ENCODE measurements at places on chromosomes 6 and 20.

DNA sequence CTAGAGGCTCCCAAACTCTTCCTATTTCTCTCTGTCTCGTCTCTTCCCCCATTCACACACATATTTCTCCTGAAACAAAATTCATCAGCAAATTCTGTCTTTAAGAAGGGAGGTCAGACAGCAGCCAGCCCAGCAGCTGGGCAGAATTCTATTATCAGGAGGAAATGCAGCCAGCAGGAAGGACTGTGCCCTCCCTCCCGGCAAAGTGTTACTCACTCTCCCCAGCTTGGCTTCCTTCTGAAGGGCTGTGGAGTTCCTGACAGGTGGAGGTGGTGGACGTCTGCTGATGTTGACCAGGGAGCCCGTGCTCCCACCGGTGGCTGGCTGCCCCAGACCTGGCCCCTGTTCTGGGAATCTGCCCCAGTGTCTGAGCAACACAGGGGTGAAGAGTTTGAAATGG is 37.3 kb downstream of the KCNB1 start:
- DNase-seq: no peak
- no peaks in the 10 kb centered on the region for H3K4me1 ChIP-seq
- no peaks in the 10 kb centered on the region for H3K27me3 ChIP-seq

- H3K4me3 ChIP-seq: peak overlapping the region; percentile 78
- no peaks in the 10 kb centered on the region for H3K36me3 ChIP-seq
- H3K27ac ChIP-seq: peak overlapping the region; percentile 82
- no peaks in the 10 kb centered on the region for H3K27me3 ChIP-seq
- peaks cover 5% of the 10 kb centered on the region for H3K4me1 ChIP-seq
Measured at GRCh38 chr6:25991785-25992412, 29.3 kb downstream of the TRIM38 start.

DNA sequence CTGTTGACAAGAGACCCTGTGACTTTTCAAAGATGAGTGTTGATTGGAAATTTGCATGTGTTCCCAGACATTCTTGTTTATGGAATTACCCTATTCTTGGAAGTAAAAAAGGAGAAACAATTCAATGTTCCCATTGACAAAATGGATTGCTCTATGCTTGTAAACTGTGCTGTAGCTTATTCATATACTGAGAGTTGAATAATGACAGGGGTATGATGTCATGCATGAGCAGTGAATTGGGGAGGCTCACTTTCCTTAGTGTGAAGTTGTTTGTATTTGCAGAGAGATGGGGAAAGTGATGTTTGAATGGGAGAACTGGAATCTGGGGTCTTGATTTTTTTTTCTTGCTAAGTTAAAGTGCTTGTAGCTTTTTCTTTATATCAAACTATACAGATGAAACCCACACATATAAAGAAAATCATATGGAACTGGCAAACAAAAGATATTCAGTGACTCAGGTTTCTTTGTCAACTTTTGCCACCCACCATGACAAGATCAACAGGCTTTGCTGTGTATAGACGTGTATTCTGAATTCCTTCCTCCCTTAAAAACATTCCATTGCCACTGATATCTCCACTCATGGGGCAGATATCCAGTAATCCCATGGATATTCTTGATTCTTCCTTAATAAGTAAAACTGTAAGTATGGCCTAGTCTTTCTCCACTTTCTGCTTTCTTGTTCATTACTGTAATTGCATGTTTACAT is 97.8 kb upstream of the JAG1 start:
- no peaks in the 10 kb centered on the region for H3K4me1 ChIP-seq
- no peak overlapping the region for H3K4me3 ChIP-seq
- H3K36me3 ChIP-seq: no peaks in the 10 kb centered on the region
- no peak overlapping the region for H3K27ac ChIP-seq

DNA sequence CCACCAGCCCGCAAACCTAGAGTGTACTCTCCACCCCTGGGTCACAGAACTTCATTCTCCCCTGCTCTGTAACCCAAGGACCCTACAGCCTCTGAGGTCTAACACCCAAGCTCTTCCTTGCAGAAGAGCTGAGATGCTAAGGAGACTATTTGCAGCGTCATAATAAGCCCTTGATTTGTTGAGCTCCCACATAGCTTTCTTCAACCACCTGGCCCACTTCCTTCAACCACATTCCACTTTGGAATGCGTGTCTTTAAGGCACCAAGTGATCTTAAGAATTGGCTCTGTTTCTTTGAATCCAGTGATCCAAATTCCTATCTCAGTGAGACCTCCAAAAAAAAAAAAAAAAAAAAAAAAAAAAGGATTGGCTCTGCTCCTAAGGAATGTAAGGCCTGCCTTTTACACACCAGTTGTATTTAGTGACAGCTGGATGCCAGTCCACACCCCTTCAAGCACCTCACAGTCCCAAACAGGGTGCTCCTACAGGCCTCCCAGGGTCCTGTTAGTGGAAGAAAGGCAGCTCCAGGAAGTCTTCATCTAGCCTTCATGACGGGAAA is 106.2 kb downstream of the UBE3D start:
- H3K27ac ChIP-seq: no peak overlapping the region
- no peak for DNase-seq

- H3K4me1 ChIP-seq: no peaks in the 10 kb centered on the region
- H3K36me3 ChIP-seq: no peaks in the 10 kb centered on the region
- DNase-seq: no peak
- H3K27ac ChIP-seq: no peak overlapping the region
Measured at GRCh38 chr6:156890627-156891314, 113.6 kb downstream of the ARID1B start.

GRCh38 chr6:29426654-29427053 is 11.9 kb downstream of the OR12D1 start:
- H3K36me3 ChIP-seq: no peaks in the 10 kb centered on the region
- H3K4me1 ChIP-seq: no peaks in the 10 kb centered on the region
- H3K27ac ChIP-seq: no peak overlapping the region

DNA sequence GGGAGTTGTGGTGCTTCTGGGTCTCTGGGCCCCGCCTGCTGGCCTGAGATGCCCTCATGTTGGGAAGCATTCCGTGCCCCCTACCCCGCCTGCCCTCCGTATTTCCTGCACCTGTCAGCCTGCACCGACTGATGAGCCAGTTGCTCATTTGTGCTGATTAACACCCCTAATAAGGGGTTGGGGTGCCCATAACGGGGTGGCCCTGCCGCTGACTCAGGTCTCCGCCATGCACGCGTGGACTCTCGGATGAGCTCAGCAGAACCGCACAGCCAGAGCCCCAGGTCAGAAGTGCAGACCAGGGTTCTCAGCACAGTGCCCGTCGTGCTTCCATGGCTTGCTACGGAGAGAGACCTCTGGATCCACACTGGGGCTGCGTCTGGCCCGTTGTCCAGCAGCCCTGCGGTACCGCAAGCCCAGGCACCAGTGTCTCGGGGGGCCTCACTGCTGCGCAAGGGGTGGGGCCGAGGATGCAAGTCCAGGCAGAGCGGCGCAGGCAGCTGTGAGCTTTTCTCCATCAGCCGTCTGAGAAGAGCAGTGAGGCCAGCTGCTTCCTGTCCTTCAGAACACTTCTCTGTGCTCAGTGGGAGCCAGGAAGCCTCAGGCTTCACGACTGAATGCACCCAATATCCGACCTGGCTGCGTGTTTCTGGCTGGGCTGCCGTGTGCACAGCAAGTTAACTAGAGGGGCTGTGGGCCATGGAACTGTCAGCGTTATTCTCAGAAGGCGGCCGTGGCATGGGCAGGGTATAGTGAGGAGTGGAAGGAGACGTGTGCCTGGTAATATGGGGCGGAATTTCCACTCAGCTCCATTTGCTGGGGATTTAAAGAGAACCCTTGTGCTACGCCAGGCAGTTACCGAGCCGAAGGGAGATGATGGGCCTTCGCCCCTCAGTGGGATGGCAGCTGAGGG is 18.6 kb downstream of the MTG2 start:
- no peak overlapping the region for H3K27ac ChIP-seq
- no peaks in the 10 kb centered on the region for H3K4me1 ChIP-seq
- DNase-seq: no peak

DNA sequence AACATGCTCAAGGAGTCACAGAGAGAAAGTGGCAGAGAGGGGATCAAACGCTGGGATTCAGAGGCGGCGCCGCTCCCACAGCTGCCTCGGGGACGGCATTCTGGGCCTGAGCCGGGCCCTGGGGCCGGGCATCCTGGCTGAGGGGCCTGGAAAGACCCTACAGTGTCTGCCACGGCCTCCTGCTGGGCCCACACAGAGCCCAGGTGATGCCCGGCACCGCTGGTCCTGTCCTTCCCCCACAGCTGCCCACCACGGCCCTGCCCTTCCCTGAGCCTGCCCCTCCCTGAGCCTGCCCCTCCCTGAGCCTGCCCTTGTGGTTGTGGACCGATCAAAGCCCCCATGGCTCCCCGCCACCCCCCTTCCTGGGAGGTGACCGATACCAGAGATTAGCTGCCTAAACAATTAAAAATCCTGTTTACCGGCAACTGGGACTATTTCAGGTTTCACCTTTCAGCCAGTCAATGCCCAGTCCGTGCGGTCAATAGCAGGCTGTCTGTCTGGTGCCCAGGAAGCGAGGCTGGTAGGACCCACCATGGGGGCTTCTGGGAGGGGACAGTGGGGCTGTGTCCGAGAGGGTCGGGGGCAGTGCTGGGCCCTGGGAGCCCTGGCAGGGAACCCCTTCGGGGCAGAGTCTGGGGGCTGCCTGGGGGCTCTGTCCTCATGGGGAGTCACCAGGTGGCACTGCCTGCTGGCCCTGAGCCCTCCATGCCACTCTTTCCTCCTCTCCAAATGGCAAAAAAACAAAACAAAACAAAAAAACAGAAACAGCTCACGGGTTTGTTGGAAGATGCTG is 55.4 kb upstream of the GATA5 start:
- H3K4me1 ChIP-seq: no peaks in the 10 kb centered on the region
- H3K27ac ChIP-seq: no peak overlapping the region
- no peak overlapping the region for H3K4me3 ChIP-seq
- H3K36me3 ChIP-seq: no peaks in the 10 kb centered on the region

DNA sequence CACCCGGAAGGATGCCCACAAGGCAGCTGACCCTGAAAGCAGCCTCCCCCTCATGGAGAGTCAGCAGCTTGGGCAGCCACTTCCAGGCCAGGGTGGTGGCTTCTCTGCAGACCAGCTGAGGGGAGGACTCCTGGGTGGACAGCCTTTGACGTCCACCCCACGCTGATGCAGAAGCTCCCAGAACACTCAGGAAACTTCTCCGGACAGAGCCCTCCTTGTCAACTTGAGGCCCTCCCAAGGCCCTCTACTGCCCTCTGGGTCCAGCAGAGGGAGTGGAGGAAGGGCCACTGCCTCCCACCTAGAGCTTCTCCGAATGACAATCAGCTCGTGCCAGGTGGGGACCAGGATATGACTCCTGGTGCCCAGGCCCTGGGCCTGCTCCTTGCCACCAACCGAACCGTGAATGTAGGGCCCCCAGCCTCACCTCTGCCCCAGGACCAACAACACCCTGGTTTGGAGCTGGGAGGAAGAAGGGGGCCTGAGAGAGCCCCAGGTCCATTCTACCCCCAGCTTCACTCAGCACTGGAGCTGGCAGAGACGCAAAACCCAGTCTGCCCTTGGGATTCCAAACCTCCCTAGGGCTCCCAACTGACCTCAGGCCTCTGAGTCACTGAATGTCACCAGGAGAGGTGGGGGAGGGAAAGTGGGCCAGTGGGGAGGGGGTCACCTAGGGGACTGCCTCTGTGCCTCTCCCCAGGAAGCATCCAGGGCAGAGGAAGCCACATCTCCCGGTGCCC is 10.9 kb upstream of the SLC22A7 start:
- no peak overlapping the region for H3K4me3 ChIP-seq
- DNase-seq: no peak
- H3K36me3 ChIP-seq: no peaks in the 10 kb centered on the region
- H3K27me3 ChIP-seq: no peaks in the 10 kb centered on the region
- H3K4me1 ChIP-seq: no peaks in the 10 kb centered on the region

GRCh38 chr6:100775667-100776066 is 105.5 kb downstream of the ASCC3 start:
- no peak overlapping the region for H3K27ac ChIP-seq
- H3K4me3 ChIP-seq: no peak overlapping the region
- DNase-seq: no peak
- no peaks in the 10 kb centered on the region for H3K27me3 ChIP-seq

- no peak for DNase-seq
- no peaks in the 10 kb centered on the region for H3K36me3 ChIP-seq
- no peaks in the 10 kb centered on the region for H3K4me1 ChIP-seq
Measured at GRCh38 chr20:42359617-42360016, 741.4 kb upstream of the CHD6 start.

- H3K4me1 ChIP-seq: no peaks in the 10 kb centered on the region
- H3K4me3 ChIP-seq: no peak overlapping the region
- no peaks in the 10 kb centered on the region for H3K36me3 ChIP-seq
- no peak overlapping the region for H3K27ac ChIP-seq
- no peak for DNase-seq
Measured at GRCh38 chr6:131858765-131859415, 51.1 kb downstream of the ENPP1 start.

DNA sequence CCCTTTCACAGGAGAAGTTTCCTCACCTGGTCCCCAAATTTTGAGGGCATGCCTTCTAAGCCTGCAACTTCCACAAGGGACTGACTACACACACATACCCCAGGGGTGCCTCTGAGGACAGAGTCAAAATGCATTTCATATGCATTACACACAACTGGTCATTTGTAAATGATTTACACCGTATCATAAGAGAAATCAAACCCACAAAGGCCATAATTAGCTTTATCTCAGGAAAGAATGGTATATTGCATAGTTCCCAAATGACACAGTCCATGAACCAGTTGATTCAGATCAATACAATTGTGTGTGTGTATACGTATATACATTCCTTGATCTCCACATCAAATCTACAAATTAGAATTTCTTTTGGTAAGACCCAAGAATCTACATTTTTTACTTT is 203.3 kb upstream of the PRDM1 start:
- H3K4me1 ChIP-seq: no peaks in the 10 kb centered on the region
- DNase-seq: no peak
- no peaks in the 10 kb centered on the region for H3K27me3 ChIP-seq
- no peaks in the 10 kb centered on the region for H3K36me3 ChIP-seq

- no peaks in the 10 kb centered on the region for H3K27me3 ChIP-seq
- H3K4me3 ChIP-seq: no peak overlapping the region
- no peaks in the 10 kb centered on the region for H3K36me3 ChIP-seq
- H3K4me1 ChIP-seq: no peaks in the 10 kb centered on the region
- no peak overlapping the region for H3K27ac ChIP-seq
Measured at GRCh38 chr6:147463651-147464050, 44.8 kb upstream of the SAMD5 start.

- H3K4me1 ChIP-seq: no peaks in the 10 kb centered on the region
- H3K36me3 ChIP-seq: no peaks in the 10 kb centered on the region
- no peaks in the 10 kb centered on the region for H3K27me3 ChIP-seq
- no peak overlapping the region for H3K4me3 ChIP-seq
Measured at GRCh38 chr6:92180090-92180489, 1239.3 kb downstream of the EPHA7 start.

DNA sequence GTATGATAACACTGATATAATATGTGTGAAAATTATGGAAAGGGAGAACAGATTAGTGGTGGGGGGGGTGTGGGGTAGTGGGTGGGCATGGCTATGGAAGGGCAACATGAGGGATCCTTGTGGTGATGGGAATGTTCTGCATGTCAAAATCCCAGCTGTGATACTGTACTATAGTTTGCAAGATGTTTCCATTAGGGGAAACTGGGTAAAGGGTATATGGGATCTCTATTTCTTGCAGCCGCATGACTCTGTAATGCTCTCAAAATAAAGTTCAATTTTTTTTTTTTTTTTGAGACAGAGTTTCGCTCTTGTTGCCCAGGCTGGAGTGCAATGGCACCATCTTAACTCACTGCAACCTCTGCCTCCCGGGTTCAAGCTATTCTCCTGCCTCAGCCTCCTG is 14.3 kb downstream of the ZBTB2 start:
- no peak for DNase-seq
- no peak overlapping the region for H3K27ac ChIP-seq
- H3K36me3 ChIP-seq: no peaks in the 10 kb centered on the region
- H3K4me1 ChIP-seq: peaks cover 42% of the 10 kb centered on the region
- H3K27me3 ChIP-seq: no peaks in the 10 kb centered on the region
- no peak overlapping the region for H3K4me3 ChIP-seq

Measured in effector memory CD4-positive, alpha-beta T cell (primary cell).